Frontal cortex (tissue), 4 donors: ENCODE measurements at places on chromosomes 5 and 9.

- no peak for DNase-seq
Observed at GRCh38 chr9:121556082-121556481, 56.4 kb upstream of the GGTA1 start.

GRCh38 chr5:88682881-88683361 lies 200.1 kb downstream of the MEF2C start:
- no peak for DNase-seq

- peak; percentile 66 for DNase-seq
Observed at GRCh38 chr9:70484232-70485130, 70.0 kb upstream of the KLF9 start.

- no peak for DNase-seq
Observed at GRCh38 chr5:111398013-111398412, 114.3 kb downstream of the STARD4 start.

GRCh38 chr9:83219924-83220438 lies 157.0 kb upstream of the RASEF start:
- no peak for DNase-seq

DNA sequence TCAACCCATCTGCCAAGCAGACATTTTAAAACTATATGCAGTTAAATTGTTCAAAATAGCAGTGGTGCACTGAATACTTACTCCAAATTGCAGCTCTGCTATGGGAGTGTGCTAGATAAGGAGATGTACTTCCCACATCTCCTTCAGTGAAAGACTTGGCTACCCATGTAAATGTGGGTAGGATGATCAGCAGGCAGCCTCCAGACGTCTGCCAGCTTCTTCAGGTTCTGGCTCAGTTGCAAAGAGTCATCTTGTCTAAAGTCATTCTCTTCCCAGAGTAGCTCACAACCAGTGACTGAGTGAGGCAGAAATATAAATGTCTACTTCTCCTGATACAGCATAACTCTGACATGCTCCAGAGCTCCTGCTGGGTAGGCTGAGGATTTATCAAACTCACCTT lies 1050.0 kb upstream of the CDH10 start:
- DNase-seq: no peak

DNA sequence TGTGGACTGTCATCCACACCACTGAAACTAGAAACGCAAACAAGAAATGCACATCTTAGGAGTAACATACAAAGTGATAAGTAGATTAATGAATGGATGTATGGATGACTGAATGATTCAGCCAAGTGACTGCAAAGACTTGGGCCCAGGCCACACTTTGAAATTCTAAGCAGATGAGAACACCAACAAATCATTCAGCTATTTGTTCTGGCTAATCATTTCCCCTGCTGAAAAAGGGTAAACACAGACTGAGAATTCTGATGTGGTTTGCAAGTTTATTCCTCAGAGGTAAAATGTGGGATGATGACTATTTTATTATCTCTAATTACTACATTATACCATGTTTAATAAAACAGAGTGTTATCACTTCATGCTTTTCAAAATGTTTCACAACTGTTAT lies 163.2 kb upstream of the ADAMTS16 start:
- DNase-seq: no peak
